ENCODE measurements at places on chromosomes 11 and 22. TPM values are rescaled to one million over a fixed set of nuclear protein-coding genes. Genes with fewer than 3 reads are reported as not detected.

The OR10A2 gene
- not detected for total RNA-seq

The OR52R1 gene
- total RNA-seq, result not detected

GRCh38 chr11:2300290-2300935, 1.3 kb downstream of the C11orf21 start:
- DNase-seq, result no peak

- DNase-seq, result no peak
Observed at GRCh38 chr11:47358731-47359051, 6.2 kb upstream of the MYBPC3 start.

GRCh38 chr22:43776081-43776670, 35.9 kb downstream of the EFCAB6 start:
- DNase-seq, result no peak
